NCI-H2171 treated with DMSO at 0.1 percent for 48 hours (cell line): ENCODE measurements at places on chromosomes 2 and 18.

GRCh38 chr2:167147271-167147941 lies 259.1 kb downstream of the XIRP2 start:
- no peak for DNase-seq

DNA sequence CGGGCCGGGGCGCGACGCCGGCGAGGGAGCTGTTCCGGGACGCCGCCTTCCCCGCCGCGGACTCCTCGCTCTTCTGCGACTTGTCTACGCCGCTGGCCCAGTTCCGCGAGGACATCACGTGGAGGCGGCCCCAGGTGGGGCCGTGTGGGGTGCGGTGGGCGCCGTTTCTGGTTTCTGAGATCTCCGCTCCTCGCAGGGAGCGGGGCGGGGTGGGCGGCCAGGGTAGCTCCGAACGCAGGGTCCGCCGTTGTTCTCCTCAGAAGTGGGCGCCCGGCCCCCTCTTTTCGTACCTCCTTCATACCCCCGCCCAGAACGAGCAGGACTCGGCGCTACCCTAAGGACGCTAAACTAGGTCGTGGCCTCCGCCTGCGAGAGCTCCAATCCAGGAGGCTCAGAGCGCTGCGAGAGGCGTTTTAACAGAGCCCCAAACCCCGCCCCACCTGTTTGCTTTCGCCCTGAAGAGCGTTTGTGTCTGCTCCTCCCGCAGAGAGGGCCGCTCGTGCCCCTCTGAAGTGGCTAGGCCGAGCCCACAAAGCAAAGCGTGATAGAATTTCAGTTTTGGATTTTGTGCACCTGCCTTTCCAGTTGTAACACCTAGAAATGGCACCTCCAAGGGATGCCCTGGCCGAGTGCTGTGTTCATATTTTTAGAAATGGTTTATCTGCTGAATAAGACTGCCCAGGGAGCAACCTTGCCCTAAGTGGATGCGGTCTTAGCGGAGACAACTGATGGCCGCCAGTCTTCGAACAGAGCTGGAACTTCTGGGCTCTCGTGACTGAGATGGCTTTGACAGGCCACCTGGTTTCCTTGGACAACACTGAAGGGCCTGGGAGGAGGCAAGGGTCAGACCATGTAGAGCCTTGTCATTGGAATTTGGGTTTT lies 626 bp downstream of the CAPN10 start:
- DNase-seq = no peak

- no peak for DNase-seq
Measured at GRCh38 chr2:10956006-10956790, 44.5 kb downstream of the KCNF1 start.

- DNase-seq = no peak
Measured at GRCh38 chr2:238912228-238912915, 64.5 kb downstream of the TWIST2 start.

DNA sequence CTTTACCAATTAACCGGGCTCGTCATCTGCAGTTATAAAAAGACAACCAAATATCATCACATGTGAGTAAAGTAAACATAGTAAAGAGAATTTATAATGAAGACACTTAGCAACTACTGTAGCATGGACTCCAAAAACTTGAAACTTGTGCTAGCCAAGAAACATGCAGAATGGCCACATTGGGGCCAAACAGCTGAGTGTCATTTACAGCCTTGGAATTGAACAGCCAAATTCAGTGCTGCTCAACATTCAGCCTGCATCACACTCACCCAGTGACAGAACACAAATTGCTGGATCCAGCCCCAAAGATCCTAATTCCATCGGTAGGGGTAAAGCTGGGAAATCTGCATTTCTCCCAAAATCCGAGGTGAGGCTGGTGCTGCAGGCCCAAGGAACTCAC lies 224.8 kb upstream of the GYPC start:
- no peak for DNase-seq

- no peak for DNase-seq
Measured at GRCh38 chr2:11708106-11708505, 38.1 kb upstream of the NTSR2 start.

- no peak for DNase-seq
Measured at GRCh38 chr2:216281316-216281715, 91.0 kb downstream of the MARCHF4 start.

DNA sequence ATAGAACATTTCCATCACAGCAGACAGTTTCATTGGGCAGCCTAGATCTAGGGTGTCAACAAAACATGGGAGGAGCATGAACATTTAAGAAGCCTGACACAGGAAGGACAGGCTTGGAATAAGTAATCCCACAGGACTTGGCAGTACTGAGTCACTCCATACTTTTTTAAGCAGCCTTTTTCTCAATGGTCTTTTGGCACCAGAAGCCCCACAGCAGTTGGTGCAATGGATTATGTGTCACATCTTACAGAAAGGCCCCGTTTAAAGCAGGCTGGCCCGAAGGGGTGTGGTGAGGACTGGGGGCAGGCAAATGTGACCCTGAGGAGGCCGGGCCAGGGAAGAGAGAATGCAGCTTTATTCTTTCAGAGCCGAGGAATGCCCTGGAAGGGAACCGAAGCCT lies 26.6 kb downstream of the SPTBN1 start:
- DNase-seq = no peak

GRCh38 chr2:121587131-121587530 lies 56.5 kb downstream of the RNU4ATAC start:
- no peak for DNase-seq
